ENCODE measurements at places on chromosomes 13 and 19.

DNA sequence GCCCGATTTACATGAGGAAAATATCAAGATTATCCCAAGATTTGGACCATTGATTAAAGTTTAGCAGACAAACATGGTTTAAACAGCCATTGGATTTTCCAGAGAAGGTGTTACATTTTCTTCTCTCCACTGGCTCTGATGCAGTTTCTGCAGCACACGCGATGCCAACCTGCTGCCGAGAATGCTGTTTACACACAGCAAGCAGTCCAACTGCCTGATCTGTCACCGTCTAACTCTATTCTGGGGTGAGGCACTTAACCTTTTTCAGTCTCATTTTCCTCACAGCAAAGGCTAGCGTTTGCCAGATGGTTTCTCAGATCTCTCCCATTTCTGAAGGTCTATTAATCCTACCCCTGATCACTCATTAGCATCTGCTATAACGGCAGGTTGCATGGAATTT, 763.5 kb upstream of the GPC6 start:
- no peak for DNase-seq

- peak; percentile 39 for DNase-seq
These were observed 676.7 kb upstream of the SPRY2 start for GRCh38 chr13:81017513-81018152.

DNA sequence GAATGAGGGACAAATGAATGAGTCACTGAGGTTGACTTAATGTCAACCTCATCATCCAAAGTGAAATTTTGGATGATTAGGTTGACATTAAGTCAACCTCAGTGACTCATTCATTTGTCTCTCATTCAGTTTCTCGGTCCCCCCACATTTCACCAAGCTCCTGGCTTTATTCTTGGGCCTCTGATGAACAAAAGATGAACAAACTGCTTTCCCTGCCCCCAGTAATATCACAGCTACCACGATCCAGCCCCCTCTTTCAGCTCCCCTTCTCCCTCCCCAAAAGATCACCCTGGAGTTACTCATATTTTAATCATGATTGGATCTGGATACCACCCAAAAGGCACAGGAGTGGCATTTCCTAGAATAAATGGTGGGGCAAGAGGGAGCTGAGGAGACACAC, 10.8 kb downstream of the CEACAM18 start:
- no peak for DNase-seq

DNA sequence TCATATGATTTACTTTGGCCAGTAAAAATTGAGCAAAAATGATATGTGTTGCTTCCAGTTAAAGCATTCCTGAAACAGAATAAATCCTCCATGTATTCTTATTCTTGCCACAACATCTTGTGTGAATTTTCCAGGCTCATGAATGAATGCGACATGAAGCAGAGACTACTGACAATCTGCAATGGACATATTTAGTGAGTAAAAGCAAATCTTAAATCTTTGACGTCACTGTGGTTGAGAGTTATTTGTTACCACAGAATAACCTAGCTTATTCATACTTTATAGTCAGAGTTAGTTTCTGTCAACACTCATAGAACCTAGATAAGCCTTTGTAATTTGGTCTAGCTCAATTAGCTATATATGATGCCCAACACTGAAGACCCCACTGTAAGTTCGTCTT, 1443.1 kb downstream of the PCDH9 start:
- DNase-seq: no peak

GRCh38 chr19:48990400-48990799, 2.7 kb downstream of the GYS1 start:
- DNase-seq: no peak

DNA sequence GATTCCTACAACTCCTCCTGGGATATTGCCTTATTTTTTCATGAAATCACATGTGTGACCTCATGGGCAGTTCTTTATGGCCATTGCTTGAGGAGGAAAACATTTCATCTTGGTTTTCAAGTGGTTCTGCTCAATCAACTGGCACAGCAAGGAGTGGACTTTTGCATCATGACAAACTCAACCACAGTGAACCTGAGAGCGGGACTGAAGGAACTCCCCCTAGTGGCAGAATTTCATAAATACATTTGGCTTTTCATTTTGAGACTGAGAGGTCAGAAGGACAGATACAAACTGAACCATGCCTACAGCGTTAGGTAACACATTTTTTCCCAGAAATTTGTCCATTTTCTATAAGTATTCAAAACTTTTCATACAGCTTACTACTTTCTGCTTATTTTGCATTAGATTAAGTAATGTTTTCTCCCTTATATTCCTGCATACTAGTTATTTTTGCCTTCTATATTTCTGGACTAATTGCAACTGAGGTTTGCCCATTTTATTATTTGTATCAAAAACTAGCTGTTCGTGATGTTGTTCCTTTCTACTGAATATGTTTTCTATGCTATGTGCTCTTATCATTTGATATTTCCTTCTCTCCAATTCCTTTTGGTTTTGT, 13.4 kb upstream of the SIGLEC12 start:
- DNase-seq: peak; percentile 71

GRCh38 chr19:7636691-7637373, at the start of gene STXBP2:
STXBP2 (plus strand) TSS chr19:7637110; CDS start chr19:7637150, 40 bp downstream.
- DNase-seq: peak; percentile 68

DNA sequence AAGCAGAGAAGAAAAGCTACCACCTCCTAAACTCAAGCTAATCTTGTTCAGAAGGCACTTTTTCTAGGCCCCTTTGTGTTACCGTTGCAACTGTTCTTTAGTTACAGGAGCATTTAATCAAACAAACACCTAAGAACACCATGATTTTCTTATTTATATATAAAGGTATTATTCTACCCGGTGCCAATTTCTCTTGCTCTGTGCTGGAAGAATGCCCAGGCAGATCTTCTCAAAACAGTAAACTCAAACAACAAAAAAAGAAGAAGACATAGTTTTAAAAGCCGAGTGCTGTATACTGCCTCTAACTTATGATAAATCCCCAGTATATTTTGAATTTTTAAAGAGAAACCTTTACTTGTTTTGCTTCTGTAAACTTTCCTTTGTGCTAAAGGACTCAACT, 20.4 kb downstream of the SLC7A1 start:
- no peak for DNase-seq
